Hepatic stellate cell (primary cell): ENCODE measurements at places on chromosomes 1 and 21.
A peak's percentile ranks its signal among the peaks of the same experiment; 100 is the strongest.

- DNase-seq, result peak; percentile 68
These were observed 128.8 kb downstream of the KCNJ6 start for GRCh38 chr21:37787456-37787855.

DNA sequence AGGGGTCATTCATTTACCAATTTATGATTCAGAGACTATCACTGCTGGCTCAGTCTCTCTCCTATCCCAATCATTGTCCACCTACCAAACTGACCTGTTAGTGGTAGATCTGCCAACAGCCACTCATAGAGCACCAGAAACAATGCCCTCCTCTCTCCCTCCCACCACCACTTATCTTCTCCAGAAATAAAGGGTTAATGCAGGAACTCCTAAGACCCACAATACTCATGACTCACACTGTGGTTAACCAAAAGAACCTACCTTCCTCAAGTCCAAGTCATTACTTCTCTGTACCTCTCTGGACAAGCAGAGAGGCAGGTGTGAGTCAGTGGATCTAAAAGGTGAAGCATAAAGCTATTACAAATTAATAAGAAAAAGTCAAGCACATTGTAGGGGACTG, 40.9 kb upstream of the CAMK1G start:
- no peak for DNase-seq

DNA sequence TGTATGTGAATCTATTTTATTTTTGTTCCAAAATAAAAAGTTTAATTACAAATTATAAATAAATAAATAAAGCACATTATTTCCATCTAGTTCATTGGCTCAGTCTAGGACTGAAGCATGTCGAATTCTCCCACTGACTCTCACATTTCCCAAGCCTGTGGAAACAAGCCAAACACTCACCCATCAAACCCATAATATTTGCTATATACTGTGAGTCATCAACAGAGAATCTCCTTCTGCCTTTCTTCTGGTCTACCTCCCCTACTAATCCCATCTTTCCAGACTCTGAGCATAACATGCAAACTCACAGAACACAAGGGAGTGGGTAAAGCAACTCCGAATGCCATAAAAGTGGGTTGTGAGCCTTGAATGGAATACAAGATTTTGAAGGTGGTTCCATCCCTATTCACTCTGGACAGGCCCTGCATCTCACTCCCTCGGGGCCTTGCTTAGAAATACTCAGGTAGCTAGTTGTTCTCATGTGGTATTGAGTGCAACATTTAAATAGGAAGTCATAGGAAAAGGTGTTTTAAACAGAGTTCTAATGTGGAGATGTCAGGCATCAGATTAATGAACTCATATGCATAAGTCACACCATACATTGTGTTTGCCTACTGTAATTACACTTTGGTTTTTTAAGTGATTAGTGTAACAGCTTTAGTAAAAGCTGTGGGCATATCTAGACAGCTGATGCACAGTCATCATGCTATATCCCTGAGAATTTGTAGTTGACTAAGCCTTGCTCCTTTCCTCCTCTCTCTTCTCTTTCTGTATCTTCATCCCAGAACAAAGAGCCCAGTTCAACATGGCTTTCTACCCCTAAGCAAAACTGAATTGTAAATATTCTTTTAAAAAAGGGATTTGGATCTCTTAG, 47.0 kb downstream of the F5 start:
- DNase-seq, result no peak

DNA sequence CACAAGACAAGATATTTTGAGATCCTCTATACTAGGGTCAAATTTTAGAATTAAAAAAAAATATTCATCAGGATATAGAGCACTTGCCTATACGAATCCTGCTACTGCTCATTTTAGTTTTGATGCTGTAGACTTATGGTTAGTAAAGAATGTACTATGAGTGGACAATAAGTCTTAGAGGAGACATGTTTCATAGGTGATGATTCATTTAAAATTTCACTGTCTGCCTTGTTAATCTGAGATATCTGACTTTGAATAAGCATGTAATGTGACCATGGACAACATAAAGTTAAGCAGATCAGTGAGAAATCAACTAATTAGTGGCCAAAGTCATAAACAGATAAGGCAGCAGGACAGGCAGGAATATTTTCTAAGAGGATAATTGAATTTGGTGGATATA, 106.8 kb upstream of the HP1BP3 start:
- no peak for DNase-seq

GRCh38 chr1:41581216-41582003, 96.9 kb upstream of the EDN2 start:
- no peak for DNase-seq
